BJ (cell line): ENCODE measurements at places on chromosomes 12 and 14.

DNA sequence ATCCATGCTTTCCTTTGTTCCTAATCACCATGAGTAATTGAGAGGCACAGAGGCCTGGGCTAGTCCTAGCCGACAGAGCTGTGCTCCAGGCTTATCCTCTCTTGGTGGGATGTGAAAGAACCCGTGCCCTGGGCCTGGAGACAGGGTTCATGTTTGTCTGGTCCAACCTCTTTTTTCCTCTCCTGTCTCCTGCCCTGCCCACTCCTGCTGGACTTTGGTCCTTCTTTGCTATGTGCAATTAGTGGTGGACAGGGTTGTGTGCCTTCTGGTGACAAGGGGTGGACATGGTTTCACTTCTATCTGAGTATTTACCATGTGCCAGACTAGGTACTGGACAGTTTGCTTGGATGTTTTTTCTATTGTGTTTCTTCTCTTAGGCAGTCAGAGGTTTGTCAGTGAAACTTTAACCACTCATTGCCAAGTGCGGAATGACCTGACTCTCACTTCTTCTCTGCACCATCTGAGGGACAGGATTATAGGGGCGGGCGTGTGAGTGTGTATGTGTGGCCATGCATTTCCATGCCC is 126.1 kb downstream of the SMOC1 start:
- no peak for DNase-seq

DNA sequence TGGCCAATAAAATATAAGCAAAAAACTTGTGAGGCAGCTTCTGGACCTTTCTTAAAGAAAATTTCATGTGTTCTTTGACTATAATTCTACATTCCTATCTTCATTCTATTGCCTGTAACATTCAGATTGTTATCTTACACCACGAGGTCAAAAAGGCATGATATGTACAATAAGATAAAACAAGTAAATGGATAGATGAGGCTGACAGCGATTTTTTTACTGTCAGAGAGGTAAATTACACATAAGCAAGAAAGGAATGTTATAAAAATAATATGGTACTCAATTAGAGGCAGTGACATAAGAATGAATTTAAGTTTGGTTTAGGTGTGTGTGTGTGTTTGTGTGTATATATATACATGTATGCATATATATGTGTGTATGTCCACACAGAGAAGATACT is 660.0 kb downstream of the C12orf50 start:
- no peak for DNase-seq

GRCh38 chr12:43692064-43692463 is 66.5 kb downstream of the PUS7L start:
- DNase-seq: no peak

DNA sequence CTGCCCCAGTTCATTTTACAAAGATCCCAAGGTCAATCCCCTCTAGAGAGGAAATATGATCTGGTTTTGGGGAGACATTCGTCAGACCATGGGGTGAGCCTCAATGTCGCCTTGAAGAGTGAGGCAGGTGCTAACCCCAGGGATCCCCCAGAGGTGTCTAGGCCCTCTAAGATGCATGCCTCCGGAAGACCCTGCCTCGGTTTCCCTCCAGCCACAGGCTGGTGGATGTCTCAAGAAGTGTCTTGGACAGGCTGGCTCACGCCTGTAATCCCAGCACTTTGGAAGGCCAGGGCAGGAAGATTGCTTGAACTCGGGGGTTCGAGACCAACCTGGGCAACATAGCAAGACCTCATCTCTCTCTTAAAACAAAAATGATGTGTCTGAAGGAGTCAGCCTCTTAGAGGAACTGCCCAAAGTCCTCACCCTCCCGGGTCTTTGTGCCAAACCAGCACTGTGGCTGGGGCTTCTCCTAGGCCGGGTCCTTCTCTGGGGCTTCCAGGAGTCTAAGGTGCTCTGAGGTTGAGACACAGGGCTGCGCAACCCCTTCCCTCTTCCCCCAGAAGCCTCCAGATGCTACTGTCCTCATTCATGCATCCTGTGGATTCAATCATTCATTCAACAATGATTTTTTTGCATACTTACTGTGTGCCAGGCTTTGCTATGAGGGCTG is 24.7 kb upstream of the BEGAIN start:
- no peak for DNase-seq

DNA sequence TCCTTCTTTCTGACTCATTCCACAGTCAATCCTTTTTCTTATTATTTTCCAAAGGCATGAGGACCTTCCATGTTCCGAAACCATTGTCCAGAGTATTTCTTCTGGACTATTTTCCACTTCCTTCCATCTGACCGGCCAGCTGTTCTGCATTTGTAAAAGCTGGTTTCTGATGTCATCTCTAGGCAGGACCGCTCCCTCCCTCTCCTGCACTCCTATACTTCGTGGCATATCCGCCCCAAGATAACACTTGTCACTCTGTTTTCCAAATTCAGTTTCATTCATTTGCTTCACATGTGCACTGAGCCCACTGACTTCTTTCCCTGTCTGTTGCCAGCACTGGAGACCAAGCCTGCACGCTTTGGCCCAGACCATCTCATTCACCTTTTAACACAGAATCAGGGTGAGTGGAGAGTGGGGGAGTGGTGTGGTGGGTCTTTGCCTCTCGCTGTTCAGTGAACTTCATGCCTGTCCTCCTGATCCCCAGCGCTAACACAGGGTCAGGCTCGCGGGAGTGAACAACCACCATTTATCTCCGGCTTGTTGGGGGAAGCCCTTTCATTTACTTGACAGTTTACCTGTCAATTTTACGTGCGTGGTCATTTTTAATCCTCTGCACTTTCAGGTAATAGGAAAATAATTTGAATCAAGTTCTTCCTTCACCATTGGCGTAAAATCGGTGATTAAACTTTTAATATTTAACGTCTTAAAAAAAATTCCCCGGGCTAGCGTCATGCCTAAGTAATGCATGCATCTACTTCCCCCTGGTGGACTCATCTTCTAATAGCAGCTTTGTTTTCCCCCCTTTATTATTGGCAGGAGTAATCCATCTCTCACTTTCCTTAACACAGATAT is 52.5 kb downstream of the C12orf75 start:
- DNase-seq: peak; percentile 39

DNA sequence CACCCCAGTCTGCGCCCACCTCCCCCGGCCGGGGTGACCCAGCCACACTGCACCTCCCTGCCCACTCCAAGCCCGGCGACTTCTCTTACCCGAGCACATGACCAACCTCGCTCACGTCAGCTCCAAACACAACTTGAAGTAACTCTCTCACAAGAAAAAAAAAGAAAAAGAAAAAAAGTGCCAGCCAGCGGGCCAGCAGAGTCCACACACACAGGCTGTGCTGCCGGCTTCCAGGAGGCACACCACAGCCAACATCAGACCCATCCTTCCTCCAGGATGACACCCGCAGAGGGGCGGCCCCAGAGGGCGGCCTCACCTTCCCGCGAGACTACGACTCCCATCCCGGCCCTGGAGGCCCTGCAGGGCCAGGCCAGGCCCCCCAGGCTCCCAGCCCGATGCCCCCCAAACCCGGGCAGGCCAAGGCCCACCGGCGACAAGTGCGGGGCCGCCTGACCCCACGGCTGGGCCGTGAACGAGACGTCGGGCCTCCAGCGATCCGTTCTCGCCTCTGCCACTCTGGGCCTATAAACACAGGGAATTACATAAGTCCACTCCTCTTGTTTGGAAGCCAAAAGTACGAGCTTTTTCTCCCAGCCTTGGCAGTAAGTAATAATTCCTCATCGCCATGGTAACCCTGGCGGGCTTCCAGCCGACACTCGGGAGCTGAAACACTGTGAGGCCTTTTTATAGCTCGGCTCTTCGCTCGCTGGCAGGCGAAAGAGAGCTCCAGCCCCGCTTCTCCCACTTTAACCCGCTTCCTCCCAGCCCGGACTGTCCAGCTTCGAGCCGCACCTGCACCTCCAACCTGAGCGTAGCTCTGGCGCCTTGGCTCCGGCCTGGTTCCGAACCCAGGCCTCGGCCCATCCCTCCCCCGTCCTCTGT is 49.1 kb downstream of the NCOR2 start:
- DNase-seq: peak; percentile 98

DNA sequence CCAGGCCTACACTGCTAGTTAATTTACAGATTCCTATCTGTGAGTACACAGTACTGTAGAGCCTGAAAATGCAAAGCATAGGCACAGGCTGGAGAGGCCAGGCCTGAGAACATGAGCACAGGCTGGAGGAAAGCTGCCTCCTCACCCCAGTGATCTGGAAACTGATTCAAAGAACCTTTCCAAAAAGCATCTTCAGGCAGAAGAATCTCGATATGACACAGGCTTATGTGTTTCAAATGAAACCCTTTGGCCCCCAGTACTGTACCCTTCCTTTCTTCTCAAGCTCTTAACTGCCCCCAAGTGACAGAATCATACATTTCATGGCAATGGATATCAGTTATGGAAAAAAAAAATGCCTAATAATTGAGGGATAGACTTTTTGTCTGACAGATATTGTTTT is 122.0 kb downstream of the KCNC2 start:
- DNase-seq: no peak

GRCh38 chr14:74080820-74081460 is 3.3 kb downstream of the ALDH6A1 start:
- no peak for DNase-seq

DNA sequence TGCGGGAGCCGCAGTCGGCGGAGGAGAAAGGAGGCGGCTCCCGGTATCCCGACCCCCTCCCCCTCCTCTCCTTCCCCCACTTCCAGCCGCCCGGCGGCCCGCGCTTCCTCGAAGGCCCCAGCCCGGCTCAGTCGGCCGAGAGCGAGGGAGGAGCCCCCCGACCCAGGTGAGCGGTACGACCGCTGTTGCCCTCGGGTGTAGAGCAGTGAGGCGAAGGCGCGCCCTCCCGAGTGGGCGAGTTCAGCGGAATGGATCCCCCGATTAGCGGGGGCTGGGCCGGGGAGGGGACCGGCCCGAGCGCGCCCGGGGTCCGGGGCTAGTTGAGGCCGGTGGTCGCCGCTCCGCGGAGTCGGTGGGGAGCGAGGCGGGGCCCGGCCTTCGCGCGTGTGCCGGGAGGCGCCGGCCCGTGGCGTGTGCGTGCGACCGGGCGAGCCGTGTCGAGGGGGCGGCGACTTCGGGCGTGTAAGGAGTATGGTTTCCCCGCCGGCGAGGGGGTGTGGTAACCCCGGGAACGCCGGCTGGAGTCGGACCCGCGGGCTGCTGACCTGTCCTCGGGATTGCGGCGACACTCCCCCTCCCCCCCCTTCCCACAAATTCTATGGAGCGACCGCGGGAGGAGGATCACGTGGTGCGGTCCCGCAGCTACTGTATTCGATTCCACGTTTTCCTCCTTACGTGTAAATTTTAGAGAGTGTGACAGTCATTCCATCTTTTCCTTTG is 501 bp downstream of the RIMKLB start:
- DNase-seq: no peak

- DNase-seq: no peak
Measured at GRCh38 chr12:76312315-76312714, 35.9 kb downstream of the BBS10 start.

GRCh38 chr12:131834798-131835615 is 6.8 kb downstream of the MMP17 start:
- DNase-seq: no peak

DNA sequence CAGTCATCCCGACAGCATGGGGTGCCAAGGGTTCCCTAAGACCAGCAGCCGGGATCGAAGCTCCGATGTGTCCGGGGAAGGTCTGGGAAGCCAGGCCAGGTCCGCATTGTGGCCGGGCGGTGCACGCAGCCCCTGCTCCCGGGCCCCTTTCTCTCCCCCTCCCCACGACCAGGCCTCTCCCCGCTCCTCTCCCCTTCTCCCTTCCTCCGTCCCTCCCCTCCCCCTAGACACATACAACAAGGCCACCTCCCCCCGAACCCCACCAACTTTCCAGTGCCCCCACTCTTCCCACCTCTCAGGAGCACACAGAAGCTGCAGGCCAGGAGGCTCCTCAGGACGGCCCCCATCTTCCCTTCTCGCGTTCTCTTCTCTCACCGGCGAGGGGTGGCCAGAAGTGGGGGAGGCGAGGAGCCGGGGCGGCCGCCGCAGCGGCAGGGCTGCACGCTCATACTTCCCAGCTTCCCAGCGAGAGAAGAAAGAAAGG is 413 bp downstream of the LRP6 start:
- DNase-seq: no peak

DNA sequence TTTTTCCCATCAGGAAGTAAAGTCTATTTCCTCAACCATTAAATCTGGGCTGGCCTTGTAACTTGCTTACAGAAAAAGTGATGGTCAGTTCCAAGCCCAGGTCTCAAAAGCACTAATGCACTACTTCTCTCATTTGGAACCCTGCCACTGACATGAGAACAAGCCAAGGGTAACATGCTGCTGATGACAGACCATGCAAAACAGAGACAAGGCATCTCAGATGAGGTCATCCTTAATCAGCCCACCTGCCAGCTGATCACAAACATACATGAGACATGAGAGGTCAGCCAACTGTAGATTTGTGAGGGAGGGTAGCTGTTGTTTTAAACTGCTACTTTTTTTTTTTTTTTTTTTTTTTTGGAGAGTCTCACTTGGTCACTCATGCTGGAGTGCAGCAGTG is 16.2 kb downstream of the TWF1 start:
- no peak for DNase-seq

DNA sequence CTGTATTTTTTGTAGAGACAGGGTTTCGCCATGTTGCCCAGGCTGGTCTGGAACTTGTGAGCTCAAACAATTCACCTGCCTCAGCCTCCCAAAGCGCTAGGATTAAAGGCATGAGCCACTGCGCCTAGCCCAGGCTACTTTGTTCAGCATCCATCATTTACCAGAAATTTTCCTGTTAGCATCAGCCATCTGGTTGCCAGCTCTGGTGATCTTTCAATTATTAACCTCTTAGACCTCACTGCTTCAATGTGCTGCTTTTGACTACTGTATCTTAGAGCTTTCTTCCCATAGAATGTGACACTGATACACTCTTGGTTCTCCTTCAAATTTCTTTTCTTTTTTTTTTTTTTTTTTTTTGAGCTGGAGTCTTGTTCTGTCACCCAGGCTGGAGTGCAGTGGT is 5.4 kb upstream of the AMHR2 start:
- DNase-seq: no peak
